ENCODE measurements at places on chromosomes 5 and 9.

GRCh38 chr5:150052956-150053712 lies 33.2 kb downstream of the CSF1R start:
- peak; percentile 44 for DNase-seq

DNA sequence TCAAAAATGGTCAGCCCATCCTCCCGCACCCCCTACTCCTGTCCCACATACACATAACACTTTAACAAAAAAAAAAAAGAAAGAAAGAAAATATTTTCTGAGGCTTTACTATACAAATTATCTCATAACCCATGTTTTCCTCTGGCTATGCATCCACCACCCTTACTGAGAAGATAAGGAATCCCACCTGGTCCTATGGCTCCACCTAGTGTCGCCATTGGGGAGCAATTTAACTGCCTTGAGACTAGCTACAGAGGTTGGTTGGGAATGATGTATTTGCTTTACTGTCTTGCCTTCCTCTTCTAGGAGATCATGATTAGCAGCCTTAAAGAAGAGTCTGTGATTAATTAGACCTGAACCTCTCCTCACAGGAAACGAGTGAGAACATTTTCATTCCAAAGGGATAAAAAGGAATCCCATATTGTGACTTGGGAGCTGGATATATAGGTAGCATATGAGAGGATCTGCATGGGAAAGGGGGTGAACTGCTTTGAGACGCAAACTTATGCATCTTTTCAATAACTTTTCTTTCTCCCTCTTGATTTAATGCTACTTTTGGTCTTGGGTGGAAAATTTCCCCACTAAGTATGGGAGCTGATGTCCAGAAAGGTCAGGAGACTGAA lies 77.7 kb upstream of the SELENOP start:
- peak; percentile 69 for DNase-seq

GRCh38 chr5:75690669-75691068 lies 26.6 kb downstream of the POC5 start:
- no peak for DNase-seq

- no peak for DNase-seq
Observed at GRCh38 chr5:89302102-89302891, 419.3 kb upstream of the MEF2C start.

DNA sequence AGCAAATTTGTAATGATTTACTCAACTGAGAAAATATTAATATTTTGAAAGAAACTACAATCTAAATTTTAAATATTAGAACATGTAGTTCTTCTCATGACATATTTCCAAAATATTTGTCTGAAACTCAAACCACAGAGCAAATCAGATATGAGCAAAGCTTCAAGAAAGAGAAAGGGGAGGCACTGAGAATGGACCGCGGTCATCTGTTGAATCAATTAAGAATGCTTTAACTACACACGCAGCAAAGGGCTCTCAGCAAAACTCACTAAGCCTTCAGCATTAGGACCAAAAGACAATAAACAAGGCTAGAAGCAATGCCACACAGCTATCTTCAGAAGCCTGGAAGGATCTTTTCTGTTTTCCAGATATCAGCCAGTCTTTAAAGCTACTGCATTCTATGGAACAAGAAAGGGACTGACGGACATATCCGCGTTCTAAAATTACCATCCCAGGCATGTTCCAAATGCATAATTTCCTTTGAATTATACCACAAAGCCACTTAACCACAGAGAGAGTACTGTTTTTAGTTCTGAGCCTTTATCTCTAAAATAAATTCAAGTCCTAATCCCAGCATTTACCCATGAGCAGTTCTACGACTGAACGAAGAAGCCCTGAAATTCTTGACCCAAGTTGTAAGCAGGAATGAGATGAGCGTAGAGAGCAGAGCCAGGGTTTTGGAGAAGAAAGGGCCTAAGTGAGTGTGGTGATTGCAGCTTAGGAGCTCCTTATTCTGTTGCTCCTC lies 513.5 kb downstream of the AGTPBP1 start:
- DNase-seq: no peak

DNA sequence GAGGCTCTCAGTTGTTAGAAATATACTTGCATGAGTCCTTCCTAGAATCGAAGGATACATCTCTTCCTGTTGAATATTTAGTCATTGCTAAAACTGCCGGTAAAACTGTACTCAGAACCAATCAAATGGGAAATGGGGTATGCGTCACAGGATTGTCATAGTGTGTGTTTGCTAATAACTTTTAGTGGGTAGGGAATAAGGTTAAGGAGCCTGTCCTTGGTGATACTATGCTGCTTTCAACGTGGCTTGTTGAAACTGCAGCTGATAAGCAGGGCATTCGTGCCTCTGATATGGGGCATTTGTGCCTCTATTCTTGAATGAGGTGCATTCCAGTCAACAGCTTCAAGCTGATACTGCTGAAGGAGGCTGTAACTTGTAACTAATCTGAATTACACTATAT lies 26.6 kb downstream of the HABP4 start:
- no peak for DNase-seq

GRCh38 chr9:21830589-21830988 lies 28.2 kb downstream of the MTAP start:
- no peak for DNase-seq

GRCh38 chr9:90907056-90907445 lies 105.4 kb downstream of the SYK start:
- DNase-seq: no peak
